ENCODE measurements at places on chromosomes 7 and 10.

GRCh38 chr7:80641548-80641947, 3.1 kb downstream of the CD36 start:
- DNase-seq = no peak

GRCh38 chr7:73871163-73872011, 10.4 kb downstream of the TMEM270 start:
- DNase-seq = peak; percentile 45

DNA sequence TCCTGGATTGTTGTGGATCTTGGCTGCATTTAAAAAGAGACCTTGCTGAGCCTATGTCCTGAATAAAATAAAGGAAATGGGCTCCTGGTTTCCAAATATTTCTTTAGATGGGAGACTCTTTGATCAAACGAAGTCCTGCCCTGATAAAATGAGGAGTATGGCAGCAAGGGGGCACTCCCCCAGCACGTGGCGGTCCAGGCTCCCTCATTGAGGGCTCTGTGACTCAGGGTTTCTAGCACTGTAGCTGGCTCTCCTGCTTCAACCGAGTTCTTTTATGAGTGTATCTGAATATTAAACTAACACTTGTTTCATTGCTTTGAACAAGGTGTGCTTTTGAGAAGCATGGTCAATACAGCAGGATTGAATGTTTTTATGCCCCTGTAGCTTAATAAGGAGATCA, 114.2 kb downstream of the AVL9 start:
- DNase-seq = no peak

GRCh38 chr10:12543589-12543988, 194.2 kb downstream of the CAMK1D start:
- DNase-seq = no peak

DNA sequence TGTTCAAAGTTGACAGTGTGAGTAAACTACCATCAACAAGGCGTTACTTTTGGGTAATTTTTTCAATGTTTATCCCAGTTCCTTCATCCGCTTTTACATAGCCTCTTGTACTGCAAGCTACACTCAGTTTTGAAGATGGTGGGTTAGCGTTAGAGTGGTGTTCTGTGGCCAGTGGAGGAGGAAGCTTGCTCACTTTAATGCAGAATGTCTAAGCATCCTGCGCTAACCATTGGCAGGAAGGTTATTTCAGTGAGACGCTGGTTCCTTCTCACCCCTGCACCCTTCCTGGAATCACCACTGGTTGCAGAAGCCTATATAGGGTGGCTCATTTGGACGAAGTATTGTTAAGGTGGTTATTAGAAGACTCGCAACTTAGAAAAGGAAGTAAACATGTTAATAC, 159.1 kb downstream of the CELF2 start:
- no peak for DNase-seq

DNA sequence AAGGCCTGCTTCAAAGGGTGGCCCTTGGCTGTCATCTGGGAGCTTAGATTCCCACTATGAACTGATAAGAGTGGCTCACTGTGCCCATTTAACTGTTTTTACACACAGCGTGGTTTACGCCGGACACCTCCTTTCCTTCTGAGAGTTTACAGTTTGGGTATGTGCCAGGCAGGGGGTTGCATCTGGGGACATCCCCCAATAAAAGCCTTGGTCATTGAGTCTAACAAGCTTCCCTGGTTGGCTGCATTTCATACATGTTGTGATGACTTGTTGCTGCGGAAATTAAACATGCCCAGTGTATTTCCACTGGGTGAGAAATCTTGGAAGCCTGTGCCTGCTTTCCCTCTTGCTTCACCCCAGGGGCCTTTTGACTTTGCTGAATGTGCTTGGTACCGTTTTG, 264.1 kb upstream of the NPY start:
- DNase-seq = no peak

- no peak for DNase-seq
These were observed 145.5 kb downstream of the PTEN start for GRCh38 chr10:88008866-88009470.
